ENCODE measurements at places on chromosomes 5 and 9.

- no peak for DNase-seq
These were observed 6.1 kb downstream of the ZNF462 start for GRCh38 chr9:106869028-106869427.

DNA sequence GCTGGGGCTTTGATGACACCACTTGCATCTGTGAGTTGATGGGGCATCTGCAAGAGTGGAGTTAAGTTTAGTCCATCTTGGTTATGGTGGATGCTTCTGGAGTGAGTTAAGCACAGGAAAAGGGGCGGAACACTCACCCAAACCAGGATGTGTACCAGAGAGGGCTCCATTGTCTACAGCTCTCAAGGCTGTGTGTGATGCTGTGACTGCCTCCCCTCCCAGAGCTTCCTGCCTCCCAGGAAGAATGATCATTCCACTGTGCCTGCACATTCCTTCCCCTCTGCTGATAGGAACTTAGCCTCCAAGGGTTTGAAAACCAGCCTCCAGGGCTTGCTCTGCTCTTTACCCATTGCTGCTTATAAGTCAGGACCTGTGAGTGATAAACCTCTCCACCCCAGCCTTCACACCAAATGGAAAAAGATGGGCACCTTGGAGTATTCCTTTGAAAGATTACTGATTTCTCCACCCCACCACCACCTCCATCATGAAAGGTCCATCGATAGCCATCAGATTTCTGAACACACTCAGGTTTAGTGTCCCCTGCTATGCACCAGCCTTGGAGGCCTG lies 160.1 kb upstream of the SPRY4 start:
- DNase-seq, result no peak

DNA sequence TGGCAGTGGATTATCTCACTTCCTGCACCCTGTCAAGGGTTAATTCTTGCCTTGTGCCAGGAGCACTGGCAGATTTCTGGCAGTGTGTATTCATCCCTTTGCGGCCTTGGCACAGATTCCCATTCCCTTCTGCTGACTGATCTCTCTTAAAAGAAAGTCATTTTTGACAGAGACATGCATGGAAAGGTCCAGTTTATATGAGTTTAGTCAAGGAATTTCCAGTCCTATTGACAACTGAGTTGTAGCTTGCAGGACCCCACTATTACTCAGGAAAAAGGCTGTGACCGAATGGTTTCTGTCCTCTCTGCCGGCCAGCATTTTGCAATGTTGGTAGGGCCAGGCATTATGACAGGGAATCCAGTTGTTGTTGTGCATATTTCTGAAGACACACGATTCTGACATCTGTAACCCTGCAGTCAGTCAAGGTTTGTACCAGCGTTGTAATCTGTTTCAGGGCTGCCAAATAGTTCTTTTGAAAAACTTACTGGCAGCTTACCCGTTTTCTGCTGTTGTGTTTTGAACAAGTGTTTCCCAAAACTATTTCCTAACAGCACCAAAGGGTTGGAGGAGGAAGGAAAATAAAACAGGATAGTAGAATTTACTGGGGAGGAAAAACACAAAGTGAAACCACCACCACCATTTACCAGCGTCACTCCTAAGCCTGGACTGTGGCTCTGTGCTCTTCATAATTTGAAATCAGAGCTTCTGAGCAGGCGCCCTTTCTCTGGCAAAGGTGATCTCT lies 243.4 kb upstream of the KLF4 start:
- no peak for DNase-seq

DNA sequence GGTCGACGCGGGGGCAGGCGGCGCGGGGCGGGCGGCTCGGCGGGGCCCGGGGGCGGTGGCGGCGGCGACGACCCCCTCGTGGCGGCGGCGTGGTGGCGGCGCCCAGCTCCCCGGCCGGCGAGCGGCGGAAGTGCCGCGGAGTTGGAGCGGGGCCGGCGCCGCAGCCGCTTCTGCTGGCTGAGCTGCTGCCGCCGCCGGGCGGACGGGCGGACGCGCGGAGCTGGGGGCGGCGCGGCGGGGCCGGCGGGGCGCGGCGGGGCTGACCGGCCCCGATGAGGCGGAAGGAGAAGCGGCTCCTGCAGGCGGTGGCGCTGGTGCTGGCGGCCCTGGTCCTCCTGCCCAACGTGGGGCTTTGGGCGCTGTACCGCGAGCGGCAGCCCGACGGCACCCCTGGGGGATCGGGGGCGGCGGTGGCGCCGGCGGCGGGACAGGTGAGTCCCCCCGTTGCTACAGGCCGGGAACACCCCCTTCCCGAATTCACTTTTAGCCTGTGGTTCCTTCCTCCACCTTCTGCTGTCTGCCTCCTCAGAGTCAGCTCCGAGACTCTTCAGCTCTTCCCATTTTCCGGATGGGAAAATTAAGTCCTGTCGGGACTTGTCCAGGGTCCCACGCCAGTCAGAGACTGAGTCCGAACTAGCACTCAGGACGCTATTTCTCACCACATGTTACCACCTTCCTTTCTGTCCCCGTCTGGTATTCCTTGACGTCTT lies at the start of gene GALNT10:
Gene GALNT10, plus strand, starts transcription at position 139 of the 710 bp plus-strand sequence. Its CDS starts 134 bp downstream, at position 273.
- DNase-seq, result no peak

GRCh38 chr9:132792547-132792946 lies 85.5 kb downstream of the AK8 start:
- DNase-seq, result no peak

Data from activated CD4-positive, alpha-beta T cell treated with anti-CD3 and anti-CD28 coated beads, Interleukin-2, amount 50 U/mL, for 24 hours (primary cell).